NCI-H1694 (cell line): ENCODE measurements at places on chromosomes 7 and 10.

DNA sequence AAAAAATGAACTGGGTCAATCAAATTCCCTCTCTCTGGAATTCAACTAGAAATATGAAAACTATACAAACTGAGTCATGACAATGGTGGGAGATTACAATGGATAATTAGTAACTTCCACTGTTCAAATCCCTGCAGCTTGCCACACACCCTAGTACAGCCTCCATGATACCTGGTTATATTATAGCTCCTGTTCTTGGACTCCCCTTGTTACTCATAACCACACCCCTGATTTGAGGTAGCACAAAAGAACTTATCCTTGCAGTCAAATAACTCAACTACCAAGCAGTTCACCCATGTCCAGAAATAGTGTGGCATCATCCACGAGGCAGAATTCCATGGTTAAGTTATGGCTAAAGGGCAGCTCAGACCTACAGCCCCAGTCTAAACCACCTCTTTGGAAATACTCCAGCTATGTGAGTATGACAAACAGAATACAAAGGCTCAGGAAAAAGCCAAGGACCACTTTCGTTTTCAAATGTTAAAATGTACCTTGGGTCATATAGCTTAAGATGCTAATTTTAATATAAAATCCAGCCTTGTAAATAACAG is 164.7 kb downstream of the CPEB3 start:
- no peak for DNase-seq

DNA sequence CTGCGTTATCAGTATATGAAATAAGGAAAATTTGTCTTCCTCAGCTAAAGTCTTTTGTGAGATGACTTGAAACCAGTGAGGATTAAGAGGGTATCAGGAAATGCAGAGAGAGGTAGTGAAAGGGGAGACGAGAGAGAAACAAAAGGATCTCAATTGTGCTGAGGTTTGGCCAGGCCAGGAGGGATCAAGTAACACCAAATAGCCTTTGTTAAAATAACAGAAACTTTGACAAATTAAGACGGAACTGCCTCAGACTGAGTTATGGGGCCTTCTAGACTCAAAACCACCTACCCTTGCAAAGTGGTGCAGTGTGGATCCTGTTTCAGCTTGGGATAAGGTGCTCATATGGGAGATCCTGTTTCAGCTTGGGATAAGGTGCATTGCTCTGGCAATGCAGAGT is 263.1 kb downstream of the CREB5 start:
- no peak for DNase-seq

DNA sequence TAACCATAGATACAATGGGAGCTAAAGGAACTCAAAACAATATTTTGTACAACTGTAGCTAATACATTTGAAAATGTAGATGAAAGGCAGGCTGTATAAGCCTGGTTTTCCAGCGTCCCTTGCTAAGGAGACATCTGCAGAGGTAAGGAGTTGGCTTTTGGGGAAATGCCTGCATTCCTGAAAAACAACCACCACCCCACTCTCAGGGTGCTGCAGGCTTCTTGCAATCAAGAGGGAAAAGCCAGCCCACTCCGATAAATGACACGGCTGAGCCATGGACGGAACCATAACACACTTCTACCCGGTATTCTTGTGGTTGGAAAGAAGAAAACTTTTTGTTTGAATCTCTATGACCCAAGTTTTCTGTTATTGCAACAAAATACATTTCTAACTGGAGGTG is 200.3 kb downstream of the TEX36 start:
- DNase-seq, result no peak

GRCh38 chr7:76031964-76032363 is 15.8 kb downstream of the STYXL1 start:
- no peak for DNase-seq

- peak; percentile 56 for DNase-seq
These were observed 38.3 kb upstream of the BTBD16 start for GRCh38 chr10:122232769-122233168.

DNA sequence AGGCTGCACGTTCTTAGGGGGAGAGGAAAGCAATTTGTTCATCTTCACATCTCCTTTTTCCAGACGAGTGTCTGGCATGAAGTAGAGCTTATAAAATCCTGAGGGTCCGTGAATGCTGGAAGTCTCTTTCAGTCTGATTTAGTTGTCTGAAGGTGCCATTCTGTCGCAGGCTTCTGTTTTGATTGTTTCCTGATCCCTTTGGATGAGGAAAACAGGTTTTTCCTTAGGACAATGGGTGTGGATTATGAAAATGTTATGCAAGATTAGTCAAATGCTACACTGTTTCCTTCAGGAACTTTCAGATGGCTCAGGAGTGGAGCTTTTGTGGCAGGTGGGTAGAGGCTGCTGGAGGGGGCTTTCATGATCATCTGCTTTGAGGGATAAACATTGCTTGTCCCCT is at the start of gene ITPRID1:
ITPRID1 (plus strand) TSS at position 301 of the 400 bp plus-strand sequence. CDS start 38,935 bp downstream, outside the sequence.
- no peak for DNase-seq

DNA sequence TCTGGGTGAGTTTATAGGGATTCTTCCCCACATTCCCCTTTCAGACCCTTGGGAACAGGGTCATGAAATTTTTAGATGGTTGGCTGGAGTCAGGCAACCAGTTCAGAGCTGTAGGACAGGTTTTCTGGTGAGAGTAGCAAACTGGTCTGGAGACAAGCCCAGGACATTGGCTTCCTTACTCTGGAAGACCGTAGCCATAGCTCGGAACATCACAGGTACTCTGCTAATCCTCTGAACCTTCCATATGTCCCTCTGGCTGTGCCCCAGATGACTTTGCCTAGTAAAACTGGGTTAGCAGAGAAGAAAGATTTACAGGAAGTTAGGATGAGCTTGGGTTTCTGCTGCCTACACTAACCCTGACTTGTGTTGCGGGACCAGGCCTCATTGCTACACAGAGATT is 104.5 kb upstream of the MKLN1 start:
- DNase-seq, result no peak

DNA sequence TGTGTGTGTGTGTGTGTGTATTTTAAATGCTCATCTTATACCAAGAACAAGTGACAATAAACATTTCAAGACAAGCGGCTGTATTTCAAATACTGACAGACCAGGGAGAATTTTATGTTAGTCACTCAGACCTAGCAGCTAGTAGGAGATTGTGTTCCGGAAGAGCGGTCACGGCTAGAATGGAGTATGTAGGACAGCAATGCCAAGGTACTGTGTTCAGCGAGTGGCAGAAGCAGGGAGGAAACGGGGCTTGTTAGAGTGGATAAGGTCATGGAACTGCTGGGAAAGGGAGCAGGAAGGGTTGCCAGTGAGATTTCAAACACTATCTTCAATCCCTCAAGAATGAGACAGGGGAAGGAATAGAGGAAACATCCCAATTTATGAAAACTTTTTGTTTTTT is 260.5 kb upstream of the PITRM1 start:
- DNase-seq, result no peak

DNA sequence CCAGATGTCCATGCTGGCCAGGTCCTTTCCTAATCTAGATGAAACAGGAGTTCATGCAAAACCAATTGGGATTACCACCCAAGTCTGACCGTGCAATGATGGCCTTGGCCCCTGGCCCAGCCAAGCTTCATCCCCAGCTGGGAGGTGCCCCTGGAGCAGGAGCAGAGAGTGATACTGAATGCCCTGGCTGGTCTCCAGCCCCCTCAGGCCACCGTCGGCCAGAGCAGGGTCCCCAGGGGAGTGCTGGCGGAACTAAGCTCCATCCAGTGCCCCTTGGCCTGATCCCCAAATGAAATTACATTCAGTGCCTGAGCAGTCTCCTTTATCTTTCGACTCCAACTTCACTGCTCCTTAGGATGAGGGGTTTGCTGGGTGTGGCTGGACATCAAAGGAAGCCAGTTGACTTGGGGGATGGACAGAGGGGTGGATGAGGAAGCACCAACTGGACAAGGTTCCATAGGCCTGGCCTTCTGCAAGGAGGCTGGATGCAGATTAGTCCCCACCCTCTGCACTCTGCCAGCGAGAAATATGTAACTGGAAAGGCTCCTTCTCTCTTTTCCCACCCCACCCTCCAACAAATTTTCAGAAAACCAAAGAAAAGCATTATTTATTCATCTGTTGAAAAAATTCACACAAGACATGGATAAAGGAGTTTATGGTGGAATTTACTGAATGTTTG is 275.5 kb downstream of the PLXNA4 start:
- no peak for DNase-seq

GRCh38 chr10:25901199-25901598 is 32.8 kb upstream of the MYO3A start:
- no peak for DNase-seq

DNA sequence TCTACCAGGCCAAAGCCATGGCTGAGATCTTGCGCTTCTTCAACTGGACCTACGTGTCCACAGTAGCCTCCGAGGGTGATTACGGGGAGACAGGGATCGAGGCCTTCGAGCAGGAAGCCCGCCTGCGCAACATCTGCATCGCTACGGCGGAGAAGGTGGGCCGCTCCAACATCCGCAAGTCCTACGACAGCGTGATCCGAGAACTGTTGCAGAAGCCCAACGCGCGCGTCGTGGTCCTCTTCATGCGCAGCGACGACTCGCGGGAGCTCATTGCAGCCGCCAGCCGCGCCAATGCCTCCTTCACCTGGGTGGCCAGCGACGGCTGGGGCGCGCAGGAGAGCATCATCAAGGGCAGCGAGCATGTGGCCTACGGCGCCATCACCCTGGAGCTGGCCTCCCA is 142.7 kb downstream of the GRM3 start:
- DNase-seq, result no peak

GRCh38 chr7:21542891-21543527 is at the start of gene DNAH11:
TSS of gene DNAH11 (plus strand) at chr7:21543039. CDS start at chr7:21543246, 207 bp downstream.
- no peak for DNase-seq

DNA sequence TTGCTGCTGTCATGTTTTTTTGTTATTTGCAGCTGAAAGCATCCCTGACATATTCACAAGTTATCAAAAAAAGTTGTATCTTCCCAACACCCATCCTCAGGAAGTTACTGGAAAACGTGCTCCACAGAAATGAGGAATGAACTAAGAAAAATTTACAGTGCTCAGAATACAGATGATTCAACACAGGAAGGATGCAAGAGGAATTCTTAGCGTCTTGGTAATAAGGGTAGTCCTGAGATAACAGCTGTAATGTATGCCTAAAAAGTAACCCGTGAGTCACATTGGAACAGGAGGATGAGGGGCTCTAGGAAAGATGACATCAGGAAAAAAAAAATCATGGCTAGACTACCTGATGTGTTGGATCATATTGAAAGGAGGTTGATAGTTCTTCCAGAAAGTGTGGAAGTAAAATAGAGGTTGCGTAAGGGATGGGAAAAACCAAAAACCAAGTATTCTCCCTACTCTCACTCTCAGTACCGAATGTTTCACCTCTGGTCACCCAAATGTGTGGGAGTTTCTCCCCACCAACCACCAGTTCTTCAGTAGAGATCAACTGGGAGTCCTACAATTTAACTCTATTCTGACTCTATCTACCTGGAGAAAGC is 3.9 kb downstream of the ADAM12 start:
- no peak for DNase-seq

GRCh38 chr10:132370426-132371340 is 26.3 kb upstream of the PWWP2B start:
- no peak for DNase-seq

DNA sequence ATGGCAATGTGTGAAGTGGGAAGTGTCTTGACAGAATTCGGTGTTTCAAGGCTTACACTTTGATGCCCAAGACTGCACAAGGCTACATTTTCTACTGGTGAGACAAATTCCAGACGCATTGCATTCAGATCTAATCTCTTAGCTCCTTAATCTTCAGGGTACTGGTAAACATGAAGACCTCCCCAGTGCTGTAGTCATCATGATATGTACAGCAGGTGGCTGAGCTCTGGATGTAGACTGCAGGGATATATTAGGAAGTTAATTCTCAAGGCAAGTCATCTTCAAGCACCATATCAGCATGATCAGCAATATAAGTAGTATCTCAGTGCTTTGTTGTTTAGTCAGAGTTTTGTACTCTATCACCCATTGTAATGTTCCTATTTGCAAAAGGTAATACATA is 61.8 kb downstream of the IKZF1 start:
- DNase-seq, result no peak

DNA sequence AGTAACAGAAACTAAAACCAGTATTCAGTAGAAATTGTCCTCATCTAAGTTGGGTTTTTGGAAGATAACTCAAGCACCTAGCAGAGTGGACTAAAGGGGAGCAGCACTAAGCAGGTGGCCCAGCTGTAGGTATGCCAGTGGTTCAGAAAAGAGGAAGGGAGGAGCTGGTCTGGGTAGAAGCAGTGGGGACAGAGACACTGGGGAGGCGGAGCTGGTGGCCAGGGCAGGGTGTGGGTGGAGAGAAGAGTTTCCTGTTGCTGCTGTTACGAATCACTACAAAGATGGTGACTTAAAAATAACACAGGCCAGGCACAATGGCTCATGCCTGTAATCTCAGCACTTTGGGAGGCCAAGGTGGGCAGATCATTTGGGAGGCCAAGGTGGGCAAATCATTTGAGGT is 136.2 kb downstream of the WDR11 start:
- DNase-seq, result no peak

DNA sequence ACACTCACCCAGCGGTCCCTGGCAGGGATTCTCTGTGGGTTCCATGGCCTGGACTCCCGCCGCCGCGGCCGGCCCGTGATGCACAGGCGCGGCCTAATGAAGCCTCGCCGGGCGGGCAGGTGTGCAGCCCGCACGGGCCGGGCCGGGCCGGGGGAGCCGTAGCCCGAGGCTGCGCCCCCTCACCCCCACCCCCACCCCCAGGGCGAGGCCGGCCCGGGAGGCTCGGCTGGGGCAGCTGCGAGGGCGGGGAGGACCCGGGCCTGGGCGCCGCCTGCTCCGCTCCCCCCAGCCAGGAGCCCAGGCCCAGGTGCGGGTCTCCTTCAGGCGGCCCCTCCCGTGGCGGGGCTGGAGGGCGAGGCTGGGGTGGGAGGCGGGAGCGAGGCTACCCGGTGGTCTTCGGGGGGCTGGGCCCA is at the start of gene NOBOX:
NOBOX (minus strand) TSS at position 45 of the 413 bp plus-strand sequence.
- DNase-seq, result no peak

GRCh38 chr7:92751902-92752901 is 84.2 kb downstream of the CDK6 start:
- DNase-seq, result no peak

DNA sequence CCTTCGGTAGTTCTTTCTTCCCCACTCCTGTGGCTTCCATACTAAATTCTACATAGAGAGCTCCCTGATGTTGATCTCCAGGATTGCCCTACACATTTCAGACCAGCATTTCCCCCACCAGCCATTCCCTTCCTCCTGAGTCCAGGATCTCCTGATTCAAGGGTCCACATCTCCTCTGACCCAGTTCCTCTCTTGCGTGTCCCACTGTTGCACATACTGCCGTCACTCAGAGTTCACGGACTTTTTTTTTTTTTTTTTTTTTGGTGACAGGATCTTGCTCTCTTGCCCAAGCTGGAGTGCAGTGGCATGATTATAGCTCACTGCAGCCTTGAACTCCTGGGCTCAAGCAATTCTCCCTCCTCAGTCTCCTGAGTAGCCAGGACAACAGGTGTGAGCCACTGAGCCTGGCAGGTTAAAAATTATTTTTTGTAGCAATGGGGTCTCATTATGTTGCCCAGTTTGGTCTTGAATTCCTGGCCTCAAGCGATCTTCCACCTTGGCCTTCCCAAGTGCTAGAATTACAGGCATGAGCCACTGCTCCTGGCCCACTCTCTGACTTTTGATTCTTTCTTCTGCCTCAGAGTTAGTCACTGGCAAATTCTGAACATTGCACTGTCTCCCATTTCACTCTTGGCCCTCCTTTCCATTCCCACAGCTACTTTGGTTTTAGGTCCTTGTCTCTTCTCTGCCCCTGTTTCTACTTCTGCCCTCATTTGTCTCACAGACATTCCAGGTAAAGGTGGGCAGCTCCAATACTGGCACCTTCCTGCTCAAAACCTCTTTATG is 29.6 kb upstream of the ZRANB1 start:
- DNase-seq, result no peak
